ENCODE measurements at places on chromosomes 4 and X.

GRCh38 chr4:55437356-55437796 lies 41.6 kb downstream of the TMEM165 start:
- DNase-seq, result peak; percentile 60

DNA sequence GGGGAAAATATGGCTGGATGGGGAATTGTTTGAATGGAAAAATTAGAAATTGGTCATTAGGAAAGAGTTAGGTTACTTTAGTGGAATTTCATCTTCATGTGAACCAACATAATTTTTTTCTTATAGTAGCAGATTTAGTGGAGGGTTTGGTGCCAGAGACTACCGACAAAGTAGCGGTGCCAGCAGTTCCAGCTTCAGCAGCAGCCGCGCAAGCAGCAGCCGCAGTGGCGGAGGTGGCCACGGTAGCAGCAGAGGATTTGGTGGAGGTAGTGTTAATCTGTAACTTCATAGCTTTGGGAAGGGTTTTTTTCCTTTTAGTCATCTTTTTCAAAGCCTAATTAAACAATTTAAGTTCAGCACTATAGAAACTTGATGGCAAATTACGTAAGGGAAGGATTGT lies 13.2 kb downstream of the DDX3X start:
- no peak for DNase-seq

- DNase-seq, result peak; percentile 41
Observed at GRCh38 chrX:49291615-49292337, 11.7 kb upstream of the GAGE10 start.

DNA sequence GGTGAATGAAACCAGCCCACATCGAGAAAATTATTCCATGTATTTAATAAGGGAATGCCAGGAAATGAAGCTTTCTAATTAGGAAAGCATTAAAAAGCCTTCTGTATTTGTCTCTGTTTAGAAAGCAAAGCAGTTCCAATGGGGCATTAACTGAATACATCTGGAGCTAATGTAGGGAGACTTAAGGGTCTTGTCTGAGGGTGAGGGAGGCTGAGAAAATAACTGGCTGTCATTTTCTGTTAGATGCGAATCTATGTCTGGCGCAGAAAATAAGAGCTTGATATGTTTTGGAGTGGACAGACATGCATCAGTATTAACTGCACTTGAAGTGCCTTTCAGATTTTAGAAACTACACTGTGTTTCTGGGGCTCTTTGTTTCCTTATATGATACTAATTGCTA lies 111.3 kb downstream of the KLHL8 start:
- no peak for DNase-seq

GRCh38 chrX:71182871-71183270 lies 38.2 kb downstream of the NLGN3 start:
- no peak for DNase-seq

GRCh38 chrX:14964500-14964899 lies 91.3 kb downstream of the MOSPD2 start:
- peak; percentile 36 for DNase-seq

DNA sequence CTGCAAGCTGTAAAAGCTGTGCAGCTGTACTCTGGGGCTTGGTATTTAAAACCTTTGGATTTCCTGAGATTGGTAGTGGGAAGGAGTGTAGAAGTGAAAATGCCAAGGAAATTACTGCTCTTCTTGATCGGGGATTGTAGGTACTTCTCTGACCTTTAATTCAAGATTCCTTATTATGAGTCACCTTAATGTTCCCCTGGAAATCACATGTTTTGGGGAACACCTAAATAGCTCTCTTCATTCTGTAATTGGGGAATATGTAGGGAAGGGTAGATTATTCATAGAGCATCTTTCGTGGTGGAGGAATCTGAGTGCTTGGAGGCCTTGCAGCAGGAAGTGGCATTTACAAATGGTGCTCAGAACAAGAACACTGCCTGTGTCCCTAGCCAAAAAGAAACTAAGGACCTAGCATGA lies 137.8 kb downstream of the UCHL1 start:
- DNase-seq, result no peak

GRCh38 chrX:40004921-40005291 lies 92.9 kb downstream of the BCOR start:
- DNase-seq, result no peak

All from amniotic epithelial cell (primary cell).